ENCODE measurements at places on chromosomes 5 and 9.

GRCh38 chr9:135810806-135811575 is 96.4 kb downstream of the CAMSAP1 start:
- no peak for DNase-seq

- no peak for DNase-seq
Observed at GRCh38 chr5:124480964-124481363, 265.5 kb downstream of the ZNF608 start.

DNA sequence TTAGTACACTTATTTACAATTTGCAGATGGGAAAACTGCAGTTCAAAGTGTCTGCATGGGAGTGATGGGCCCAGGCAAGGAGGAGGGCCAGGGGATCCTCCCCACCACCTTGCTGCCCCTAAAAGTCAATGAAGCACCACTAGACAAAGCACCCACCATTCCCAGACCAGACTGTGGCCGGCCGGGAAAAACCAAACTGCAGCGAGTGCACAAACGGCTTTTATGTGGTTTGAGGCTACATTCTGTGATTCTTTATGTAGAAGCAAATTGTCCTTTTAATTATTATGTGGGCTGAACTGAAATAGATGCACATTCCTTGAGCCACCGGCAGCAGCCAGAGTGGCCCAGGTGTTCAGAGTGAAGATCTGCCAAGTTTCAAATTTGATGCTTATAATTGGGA is 585.3 kb upstream of the KLF4 start:
- no peak for DNase-seq

DNA sequence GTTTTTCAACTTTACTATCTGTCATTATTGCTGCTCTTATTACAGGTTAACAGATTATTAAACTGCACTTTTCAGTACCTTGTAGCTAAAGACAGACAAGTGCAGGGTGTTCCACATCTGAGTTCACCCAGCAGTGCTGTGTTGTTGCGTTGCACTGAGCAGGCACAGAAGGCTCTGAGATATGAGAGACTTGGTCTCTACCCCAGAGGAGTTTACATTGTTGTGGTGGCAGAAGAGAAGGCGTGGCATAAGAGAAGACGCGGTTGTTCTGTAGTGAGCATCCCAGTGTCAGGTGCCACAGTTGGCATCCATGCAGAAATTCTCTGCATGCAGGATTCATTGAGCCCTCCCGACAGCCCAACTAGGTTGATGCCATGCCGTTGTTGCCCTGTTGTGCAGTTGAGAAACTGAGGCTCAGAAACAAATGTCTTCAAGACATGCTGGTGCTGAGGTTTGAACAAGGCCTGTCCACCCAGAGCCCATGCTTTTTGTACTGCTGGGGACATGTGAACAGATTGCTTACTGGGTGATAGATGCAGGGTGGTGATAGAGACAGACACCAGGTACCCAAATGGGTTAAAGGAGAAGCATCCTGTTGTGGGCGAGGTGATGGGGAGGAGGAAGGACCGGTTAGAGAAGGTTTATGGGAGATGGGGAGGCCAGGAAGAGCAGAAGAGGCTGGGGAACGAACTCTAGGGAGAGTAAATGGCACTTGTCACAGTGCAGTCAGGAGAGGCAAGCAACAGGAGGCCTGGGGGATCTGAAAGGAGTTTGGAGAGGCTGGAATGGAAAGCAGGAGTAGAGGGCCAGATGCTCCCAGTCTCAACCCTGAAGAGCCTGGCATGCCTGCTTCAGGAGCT is 8.2 kb downstream of the ABL1 start:
- no peak for DNase-seq

DNA sequence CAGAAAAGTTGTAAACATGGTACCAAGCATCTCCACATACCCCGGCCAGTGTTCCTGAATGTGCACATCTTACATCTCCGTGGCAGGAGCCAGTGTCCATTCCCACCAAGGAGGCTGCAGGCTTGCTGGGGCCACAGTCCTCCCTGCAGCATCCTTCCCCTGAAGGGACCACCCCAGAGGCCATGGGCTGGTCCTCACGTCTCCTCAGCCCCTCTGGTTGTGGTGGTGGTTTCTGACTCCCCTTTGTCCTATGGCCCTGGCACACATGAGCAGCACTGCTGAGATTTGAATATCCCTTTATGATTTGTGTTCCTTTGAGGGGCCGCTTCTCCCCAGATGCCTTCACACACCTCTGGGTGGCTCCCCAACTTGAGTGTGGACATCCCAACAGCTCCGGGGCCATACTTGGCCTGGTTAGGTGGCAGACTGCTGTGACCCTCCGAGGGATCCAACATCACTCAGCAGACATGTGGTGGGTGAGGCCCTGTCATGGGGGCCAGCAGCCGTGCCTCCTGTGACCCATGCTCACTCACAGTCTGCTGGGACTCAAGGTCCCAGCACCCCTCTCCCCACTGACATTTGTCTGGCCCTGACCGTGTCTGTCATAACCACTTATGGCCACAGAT is 14.3 kb downstream of the PHF2 start:
- no peak for DNase-seq

- DNase-seq = no peak
Observed at GRCh38 chr5:128163991-128164390, 80.4 kb downstream of the SLC12A2 start.

DNA sequence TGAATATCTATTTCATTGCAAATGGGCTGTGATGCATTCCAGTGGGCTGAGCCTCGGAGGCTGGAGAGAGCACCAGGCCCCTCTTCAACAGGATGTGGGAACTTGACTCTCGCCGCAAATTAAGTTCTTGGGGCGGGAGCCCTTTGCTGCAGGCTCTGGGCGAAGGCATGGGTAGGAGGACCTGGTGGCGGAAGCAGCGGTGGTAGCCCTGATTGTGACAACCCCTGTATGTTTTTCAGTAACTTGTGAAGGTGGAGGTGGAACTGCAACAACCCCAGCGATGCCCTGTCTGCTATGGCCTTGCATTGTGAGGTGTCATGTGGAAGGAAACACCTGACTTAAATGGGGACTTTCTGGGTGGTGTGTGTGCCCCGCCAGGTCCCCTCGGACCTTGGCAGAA is 9.4 kb downstream of the FYB1 start:
- DNase-seq = peak; percentile 86

Measured in CD4-positive, alpha-beta T cell treated with Interleukin-10 for 1 hour (primary cell).